ENCODE measurements at places on chromosomes 1 and 21. TPM values are rescaled to one million over a fixed set of nuclear protein-coding genes. Genes with fewer than 3 reads are reported as not detected.

UQCRHL gene
- 2.9 TPM for total RNA-seq

ELAPOR1 gene
- total RNA-seq, result 0.32 TPM

IL10 gene
- total RNA-seq, result not detected

CCDC27 gene
- total RNA-seq, result not detected

OR2AK2 gene
- not detected for total RNA-seq

SELP gene
- 0.32 TPM for total RNA-seq

ZBTB8B gene
- under 0.01 TPM for total RNA-seq

CELA3B gene
- total RNA-seq, result not detected

VANGL2 gene
- not detected for total RNA-seq

ETNK2 gene
- total RNA-seq, result 9.1 TPM

KDM5B gene
- 58.1 TPM for total RNA-seq

ACBD6 gene
- total RNA-seq, result 72.1 TPM

FRRS1 gene
- 4.6 TPM for total RNA-seq

KIRREL1 gene
- total RNA-seq, result 41.5 TPM

KCNAB2 gene
- total RNA-seq, result 2.4 TPM

PLA2G2E gene
- total RNA-seq, result not detected

PLA2G5 gene
- 0.46 TPM for total RNA-seq

AJAP1 gene
- not detected for total RNA-seq

RYR2 gene
- total RNA-seq, result not detected

RGS2 gene
- total RNA-seq, result 28.9 TPM

LDLRAP1 gene
- total RNA-seq, result 10.4 TPM

KIAA0040 gene
- total RNA-seq, result 21.4 TPM

S100A8 gene
- total RNA-seq, result not detected

EPHA8 gene
- total RNA-seq, result not detected

PHLDA3 gene
- 38.0 TPM for total RNA-seq

FAM72D gene
- 0.97 TPM for total RNA-seq

SUSD4 gene
- total RNA-seq, result not detected

SPRR3 gene
- not detected for total RNA-seq

ASPM gene
- 33.1 TPM for total RNA-seq

DHRS3 gene
- total RNA-seq, result 33.7 TPM

NEGR1 gene
- total RNA-seq, result 3.8 TPM

IFNLR1 gene
- total RNA-seq, result not detected

ETV3L gene
- not detected for total RNA-seq

FCGR3B gene
- not detected for total RNA-seq

TDRD5 gene
- not detected for total RNA-seq

DIO1 gene
- not detected for total RNA-seq

CA6 gene
- total RNA-seq, result not detected

AVPR1B gene
- total RNA-seq, result not detected

GLIS1 gene
- not detected for total RNA-seq

EBNA1BP2 gene
- 151 TPM for total RNA-seq

S100A13 gene
- total RNA-seq, result 172 TPM

SELL gene
- 0.65 TPM for total RNA-seq

FGR gene
- total RNA-seq, result not detected

FMO2 gene
- not detected for total RNA-seq

DNALI1 gene
- total RNA-seq, result 0.65 TPM

GJC2 gene
- total RNA-seq, result 0.61 TPM

INSRR gene
- not detected for total RNA-seq

LRIF1 gene
- total RNA-seq, result 13.3 TPM

SLC6A17 gene
- not detected for total RNA-seq
